ENCODE measurements at places on chromosomes 1 and 21.

DNA sequence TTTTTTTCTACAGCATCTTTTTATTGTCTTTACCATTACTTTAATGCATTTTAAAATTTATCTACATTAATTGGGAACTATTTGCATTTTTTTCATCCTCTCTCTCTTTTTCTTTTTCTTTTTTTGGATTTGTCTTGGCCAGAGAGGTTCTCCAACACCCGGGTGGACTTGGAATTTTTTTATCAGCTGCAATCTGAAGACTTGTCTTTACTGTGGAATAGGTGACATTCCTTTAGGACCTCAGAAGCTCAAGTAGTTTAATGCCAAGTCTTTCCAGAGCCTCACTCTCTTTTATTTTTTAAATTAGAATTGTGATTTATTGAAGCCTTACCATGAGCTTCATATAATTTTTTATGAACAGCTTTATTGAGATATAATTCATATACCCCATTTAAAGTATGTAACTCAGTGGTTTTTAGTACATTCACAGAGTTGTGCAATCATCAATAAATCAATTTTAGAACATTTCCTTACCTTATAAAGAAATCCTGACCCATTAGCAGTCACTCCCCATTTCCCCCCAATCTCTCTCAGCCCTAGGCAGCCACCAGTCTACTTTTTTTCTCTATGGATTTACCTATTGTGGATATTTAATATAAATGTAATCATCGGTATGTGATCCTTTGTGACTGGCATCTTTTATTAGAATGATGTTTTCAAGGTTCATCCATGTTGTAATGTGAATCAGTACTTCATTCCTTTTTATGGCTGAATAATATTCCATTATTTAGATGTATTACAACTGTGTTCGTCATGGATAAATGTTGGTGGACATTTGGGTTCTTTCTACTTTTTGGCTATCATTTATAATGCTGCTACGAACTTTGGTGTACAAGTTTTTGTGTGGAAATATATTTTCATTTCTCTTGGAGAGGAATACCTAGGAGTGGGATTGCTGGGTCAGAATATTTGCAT lies 6.2 kb downstream of the TUFT1 start:
- no peak for DNase-seq

DNA sequence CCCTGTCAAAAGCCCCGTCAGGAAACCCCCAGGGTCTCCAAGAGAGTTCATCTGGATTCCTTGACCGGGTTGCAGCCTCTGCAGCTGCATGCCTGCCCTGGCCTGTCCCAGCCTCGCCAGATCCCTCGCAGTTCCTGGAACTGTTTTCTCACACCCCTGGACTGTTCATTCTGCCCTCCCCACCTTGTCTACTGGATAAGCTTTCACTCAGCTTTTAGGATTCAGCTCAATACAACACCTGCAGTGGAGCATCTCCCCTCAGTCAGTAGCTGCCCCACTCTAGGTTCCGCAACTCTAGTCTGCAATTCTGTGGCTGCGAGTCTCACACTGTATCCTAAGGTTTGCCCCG lies 67.2 kb downstream of the FAM163A start:
- DNase-seq: no peak

GRCh38 chr1:223429313-223429731 lies 36.1 kb downstream of the CCDC185 start:
- DNase-seq: no peak

- peak; percentile 77 for DNase-seq
These were observed 700 bp upstream of the KMO start for GRCh38 chr1:241531195-241532161.

DNA sequence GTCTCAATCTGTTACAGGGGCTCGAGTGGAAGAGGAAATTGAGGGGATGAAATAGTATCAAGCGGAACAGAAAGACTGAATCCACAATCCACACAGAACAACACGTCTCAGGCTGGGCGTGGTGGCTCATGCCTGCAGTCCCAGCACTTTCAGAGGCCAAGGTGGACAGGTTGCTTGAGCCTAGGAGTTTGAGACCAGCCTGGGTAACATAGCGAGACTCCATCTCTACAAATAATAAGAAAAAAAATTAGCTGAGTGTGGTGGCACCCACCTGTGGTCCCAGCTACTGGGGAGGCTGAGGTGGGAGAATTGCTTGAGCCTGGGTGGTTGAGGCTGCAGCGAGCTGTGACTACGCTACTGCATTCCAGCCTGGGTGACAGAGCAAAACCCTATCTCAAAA lies 25.7 kb downstream of the VPS26C start:
- no peak for DNase-seq

- DNase-seq: no peak
These were observed 17.8 kb upstream of the VHLL start for GRCh38 chr1:156316909-156317308.

GRCh38 chr1:90778486-90778885 lies 61.4 kb upstream of the BARHL2 start:
- no peak for DNase-seq

- no peak for DNase-seq
These were observed 92.4 kb upstream of the PGBD5 start for GRCh38 chr1:230518511-230518910.

- DNase-seq: peak; percentile 66
These were observed 546 bp downstream of the POU2F1 start for GRCh38 chr1:167221126-167221737.

- no peak for DNase-seq
These were observed 162.5 kb upstream of the GORAB start for GRCh38 chr1:170369417-170369816.

DNA sequence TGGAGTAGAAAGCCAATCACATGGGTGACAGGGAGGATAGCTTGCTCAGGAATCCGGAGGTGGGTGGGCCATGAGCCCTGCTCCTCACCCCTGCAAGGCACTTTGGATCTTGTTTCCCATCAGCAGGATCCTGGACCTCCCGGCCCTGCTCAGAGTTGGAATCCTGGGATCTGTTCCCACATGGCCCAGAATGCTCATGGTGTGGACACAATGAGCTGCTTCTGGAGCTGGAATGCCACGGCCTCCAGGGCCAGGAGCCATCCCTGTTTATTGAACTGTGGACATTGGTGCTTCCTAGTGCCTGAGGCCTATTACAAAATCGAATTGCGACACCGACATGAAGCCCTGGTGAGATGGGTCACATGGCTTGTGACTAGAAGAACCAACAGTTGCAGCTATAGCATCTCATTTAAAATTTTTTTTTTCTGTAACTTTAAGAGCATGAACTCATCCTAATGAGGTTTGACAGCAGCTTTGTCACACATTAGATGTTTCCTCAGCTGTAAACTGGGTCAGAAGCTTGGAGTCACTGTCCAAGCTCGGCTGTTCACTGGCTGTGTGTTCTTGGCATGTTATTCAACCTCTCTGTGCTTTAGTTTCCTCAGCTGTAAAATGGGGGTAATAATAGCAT lies 40.4 kb upstream of the GOLT1A start:
- DNase-seq: no peak

GRCh38 chr21:35502821-35503220 lies 453.7 kb upstream of the RUNX1 start:
- DNase-seq: no peak

DNA sequence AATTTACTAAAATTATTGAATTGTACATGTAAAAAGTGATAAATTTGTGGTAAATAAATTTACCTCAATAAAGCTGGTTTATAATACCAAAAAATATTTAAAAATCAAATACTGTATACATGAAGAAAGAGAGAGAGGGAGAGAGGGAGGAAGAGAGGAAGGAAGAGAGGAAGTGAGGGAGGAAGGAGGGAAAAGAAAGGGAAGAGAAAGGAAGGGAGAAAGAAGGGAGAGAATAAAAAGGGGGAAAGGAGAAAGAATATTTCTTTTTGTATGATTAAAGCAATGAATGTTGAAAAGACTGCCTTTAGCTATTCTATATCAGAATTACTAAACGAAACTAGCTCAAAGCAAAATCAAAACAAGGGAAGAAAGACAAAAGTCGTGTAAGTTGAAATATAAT lies 150.0 kb downstream of the LRIG2 start:
- DNase-seq: no peak

DNA sequence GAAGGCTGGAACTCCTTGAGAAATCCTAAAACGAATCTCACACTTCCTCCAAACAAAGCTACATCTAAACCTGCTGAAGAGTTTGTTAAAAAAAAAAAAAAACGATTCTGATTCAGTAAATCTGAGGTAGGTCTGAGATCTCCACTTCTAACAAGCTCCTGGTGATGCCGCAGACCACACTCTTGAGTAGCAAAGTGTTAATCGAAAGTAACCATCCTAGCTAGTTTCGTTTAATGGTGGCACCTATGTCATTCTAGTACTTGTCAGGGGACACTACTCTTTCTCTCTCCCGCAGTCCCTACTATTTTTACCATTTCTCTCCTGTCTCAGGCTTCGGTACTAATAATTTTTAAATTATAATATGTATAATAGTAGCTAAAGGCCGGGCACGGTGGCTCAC lies 2.1 kb downstream of the CLCC1 start:
- DNase-seq: no peak

DNA sequence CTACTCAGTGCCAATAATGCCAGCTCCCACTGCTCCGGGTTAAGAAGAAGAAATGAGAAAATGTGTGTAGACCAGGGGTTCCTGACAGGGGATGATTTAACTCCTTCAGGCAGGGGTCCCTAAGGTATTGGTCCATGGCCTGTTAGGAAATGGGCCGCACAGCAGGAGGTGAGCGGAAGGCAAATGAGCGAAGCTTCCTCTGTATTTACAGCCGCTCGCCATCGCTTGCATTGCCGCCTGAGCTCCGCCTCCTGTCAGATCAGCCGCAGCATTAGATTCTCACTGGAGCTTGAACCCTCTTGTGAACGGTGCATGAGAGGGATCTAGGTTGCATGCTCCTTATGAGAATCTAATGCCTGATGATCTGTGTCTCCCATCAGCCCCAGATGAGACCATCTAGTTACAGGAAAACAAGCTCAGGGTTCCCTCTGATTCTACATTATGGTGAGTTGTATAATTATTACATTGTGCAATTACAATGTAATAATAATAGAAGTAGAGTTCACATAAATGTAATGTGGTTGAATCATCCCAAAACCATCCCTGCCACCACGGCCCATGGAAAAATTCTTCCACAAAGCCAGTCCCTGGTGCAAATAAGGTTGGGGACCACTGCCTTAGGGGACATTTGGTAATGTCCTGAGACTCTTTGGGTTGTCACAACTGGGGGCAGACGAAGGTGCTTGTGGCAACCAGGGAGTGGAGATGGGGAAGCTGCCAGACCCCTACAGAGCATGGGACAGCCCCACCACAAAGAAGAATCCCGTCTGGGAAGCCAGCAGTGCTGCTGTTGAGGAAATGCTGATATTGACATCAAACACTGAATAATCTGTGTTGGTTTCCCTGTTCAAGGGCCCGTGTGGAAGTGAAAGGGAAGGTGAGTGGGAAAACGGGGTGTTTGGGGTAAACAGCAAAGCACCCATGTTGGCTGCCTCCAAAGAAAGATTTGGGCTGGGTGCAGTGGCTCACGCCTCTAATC lies 60.8 kb downstream of the DHRS3 start:
- DNase-seq: no peak

GRCh38 chr1:37513795-37514349 lies 694 bp downstream of the MEAF6 start:
- DNase-seq: peak; percentile 66

DNA sequence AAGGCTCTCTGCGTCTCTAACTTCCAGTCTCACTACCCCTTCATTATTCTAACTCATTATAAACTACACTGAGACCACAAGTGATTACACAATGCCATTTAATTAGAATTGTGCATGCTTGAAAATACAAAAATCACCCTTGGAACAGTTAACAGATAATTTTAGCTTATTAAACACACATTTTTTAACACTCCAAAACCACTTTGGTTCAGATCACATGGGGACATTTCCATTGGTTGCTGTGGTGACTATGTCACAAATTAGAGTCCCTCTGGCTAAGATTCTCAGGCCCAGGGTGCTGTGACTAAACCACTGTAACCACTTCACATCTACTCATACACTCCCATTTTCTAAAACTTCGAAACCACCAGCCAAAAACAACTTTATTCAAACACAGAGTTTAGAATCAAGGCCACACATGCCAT lies 43.0 kb downstream of the JAK1 start:
- DNase-seq: no peak

- DNase-seq: no peak
These were observed 90.8 kb upstream of the USP25 start for GRCh38 chr21:15638856-15639549.

DNA sequence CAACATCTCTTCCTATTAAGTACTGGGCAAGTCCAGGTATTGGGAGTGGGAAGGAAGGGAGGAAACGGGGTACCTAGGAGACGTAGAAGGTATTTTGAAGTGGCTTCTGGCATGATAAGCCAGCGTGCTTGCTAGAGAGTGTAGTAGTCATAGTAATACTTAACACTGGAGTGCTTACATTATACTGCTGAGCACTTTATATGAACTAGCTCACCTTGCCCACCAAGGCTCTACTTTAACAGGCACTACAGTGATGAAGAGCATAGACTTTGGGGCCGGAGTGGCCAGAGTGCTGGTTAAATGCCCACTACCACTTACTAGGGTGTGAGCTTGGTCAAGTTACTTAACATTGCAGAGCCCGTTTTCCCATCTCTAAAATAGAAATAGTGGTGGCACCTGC lies 61.7 kb downstream of the ACP6 start:
- no peak for DNase-seq

- DNase-seq: no peak
These were observed 58.3 kb upstream of the TBX15 start for GRCh38 chr1:119046429-119046784.

DNA sequence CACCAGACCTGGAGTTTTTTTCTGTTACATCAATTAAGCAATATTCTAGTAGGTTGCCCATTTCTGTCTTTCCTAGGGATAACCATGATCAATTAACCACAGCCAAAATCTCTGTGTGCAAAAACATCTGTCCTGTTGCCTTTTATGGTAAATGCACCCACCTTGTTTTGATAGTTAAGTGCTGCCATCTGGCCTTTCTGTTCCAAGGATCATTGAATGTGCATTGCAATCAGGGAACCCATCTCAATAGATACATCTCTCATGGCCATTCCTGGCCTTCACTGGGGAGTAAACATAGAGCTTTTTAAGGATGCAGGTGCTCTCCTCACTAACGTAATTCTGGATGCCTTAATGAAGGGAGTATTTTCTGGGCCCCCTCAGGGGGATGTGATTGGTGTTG lies 111.8 kb upstream of the KIAA1614 start:
- no peak for DNase-seq

DNA sequence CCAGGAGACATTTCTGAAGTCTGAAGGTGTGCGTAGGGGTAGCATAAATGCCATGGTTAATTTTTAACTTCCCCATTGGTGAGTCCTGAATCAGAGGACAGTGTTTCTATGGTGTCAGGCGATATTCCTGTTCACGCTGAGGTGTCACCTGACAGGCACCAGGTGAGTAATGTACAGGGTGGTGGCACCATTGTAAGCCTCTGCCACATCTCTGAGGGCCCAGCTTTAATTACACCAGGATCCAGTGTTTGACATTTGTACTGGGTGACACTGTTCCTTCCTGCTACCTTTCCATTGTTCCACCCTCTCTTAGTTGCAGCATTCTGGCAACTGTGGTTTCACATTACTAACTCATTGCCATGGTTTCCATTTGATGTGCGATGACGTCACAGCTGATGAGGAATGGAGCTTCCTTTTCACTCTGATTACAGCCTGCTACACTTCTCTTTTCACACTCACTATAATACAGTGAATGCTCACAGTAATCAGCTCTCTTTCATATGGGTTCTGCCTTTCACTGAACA lies 40.6 kb upstream of the MARK1 start:
- no peak for DNase-seq
